ENCODE measurements at places on chromosomes 4 and X. TPM values are rescaled to one million over a fixed set of nuclear protein-coding genes. Genes with fewer than 3 reads are reported as not detected.

The FRAS1 gene
- 0.11 TPM for total RNA-seq

The SLC34A2 gene
- total RNA-seq, result 1.2 TPM

The TRIM2 gene
- total RNA-seq, result 0.09 TPM

The SGCB gene
- total RNA-seq, result 0.09 TPM

The MAGED4 gene
- not detected for total RNA-seq

The FAT1 gene
- total RNA-seq, result 30.0 TPM

The FGG gene
- total RNA-seq, result 1.9 TPM

The TEX13B gene
- total RNA-seq, result 0.20 TPM

GRCh38 chrX:40908857-40909475, 173.6 kb upstream of the MED14 start:
- no peak for DNase-seq

- no peak for DNase-seq
Observed at GRCh38 chr4:103108542-103108941, 8.9 kb upstream of the BDH2 start.

DNA sequence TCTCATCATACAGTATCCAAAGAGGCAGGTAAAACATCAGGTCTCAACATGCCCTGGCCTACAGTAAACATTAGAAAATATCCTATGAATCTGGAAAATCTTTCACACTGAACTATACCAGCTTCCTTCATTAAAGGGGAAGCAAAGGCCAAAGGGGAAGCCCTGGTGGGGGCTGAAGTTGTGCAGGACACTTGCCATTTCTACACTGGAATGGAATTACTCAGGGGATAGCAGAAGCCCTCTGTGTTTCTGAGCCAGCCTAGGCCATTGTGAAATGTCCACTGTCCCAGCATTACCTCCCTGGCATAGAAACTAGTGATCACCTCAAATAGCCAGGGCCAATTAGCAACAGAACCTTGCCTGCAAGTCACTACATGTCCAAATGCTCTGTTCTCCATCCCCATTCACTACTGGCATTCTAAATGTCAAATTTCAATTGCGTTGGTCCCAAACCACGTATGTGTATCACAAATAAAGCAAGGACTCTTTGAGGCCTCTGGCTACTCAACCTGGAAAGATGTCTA, 429.9 kb downstream of the AFF2 start:
- no peak for DNase-seq

GRCh38 chrX:43805579-43805978, 76.7 kb downstream of the MAOB start:
- DNase-seq, result no peak

DNA sequence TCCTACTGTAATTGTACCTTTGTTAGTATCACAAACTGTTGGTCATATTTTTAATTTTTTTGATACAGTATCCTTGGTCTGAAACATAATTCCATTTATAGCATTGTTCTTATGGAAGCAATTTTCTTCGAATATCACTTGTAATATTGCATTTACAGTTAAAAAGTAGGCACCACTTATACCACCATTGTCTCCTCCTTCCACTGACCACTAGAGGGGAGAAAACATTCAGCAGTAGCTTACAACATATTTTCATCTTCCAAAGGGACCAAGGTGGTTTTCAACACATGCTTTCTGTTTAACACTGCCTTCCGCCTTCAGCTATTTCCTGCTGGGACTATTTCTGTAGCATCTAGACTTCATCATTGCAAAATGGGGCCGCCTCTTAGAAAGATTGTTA, 146.2 kb downstream of the COL4A6 start:
- DNase-seq, result no peak

- DNase-seq, result no peak
Observed at GRCh38 chr4:151690164-151690870, 70.5 kb downstream of the GATB start.

- DNase-seq, result no peak
Observed at GRCh38 chr4:38387348-38387747, 276.7 kb upstream of the KLF3 start.

DNA sequence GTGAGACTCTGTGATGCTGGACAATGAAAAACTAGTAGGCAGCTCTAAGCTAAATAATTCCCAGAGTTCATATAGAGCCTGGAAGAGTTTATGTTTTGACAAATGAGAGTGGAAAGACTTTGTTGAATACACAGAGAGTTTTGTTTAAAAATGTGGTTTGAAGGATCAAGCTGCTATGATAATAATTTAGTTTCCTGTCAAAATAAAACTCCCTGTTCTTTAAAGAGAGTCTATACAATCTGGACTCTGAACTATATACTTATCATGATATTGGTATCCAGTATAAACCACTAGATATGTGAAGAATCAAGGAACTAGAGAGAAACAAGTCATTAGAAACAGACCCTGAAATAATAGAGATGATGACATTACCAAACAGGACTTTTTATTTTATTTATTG, 158.6 kb downstream of the C4orf33 start:
- no peak for DNase-seq

GRCh38 chr4:108988464-108989195, 225.8 kb upstream of the ETNPPL start:
- no peak for DNase-seq

GRCh38 chrX:107721318-107721717, 54.3 kb downstream of the TSC22D3 start:
- no peak for DNase-seq

DNA sequence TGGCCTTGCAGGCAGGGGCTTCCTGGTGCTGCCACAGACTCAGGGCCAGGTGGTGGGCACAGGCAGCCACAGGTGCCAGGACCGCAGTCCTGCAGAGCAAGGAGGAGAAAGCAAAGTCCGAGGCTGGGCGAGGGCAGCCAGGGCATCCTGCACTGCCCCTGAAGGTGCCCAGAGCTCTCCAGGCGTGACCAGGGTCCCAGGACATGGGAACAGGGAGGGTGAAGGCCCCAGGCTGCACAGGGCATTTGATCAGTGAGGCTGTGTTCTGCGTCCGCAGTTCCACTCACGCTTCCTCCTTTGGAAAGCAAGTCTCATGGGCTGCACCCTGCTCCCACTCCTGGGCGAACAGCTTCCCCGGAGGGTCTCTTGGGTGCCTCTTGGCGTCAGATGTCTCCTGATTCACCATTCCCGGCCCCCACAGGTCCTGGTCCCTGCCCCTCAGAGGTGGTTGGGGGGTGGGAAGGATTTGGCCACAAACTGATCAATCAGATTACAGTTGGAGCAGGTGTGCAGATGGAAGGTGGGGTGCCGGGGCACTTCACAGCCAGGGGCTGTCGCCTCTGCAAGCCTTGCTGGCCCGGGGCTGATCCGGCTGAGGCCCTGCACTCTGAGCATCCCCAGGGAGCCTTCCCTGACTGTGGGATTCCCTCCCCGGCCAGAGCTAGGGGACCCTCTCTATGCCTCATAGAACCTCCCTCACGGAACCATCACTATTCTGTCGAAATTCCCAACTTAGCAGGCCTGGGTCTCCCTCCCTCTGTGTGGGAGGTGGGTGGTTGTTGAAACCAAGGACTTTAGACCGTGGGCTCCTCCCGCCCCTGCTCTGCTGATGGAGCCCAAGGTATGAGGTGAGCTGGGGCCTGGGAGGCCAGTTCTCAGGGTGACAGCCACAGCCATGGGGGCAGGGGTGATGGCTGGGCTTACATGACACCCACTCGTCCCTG, 3.3 kb downstream of the SH3TC1 start:
- DNase-seq, result no peak

- DNase-seq, result no peak
Observed at GRCh38 chr4:53010318-53010717, 148.2 kb downstream of the RASL11B start.

DNA sequence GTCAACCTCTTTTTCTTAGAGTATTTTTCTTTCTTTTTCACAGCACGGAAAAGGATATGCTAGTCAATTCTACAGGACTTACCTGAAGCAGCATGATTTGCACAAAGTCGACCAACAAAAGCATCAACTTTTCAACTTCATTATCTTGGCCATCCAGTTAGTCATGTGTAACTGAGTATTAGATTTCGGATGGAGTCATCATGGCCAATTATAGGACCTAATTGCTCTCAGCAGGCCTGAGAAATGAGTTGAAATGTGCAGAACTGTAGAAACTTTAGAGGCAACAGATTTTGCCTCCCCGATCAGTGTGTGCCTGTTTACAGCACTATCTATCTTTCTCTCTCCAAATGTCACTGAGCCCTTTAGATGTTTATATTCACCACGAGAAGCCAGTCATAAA, 41.0 kb downstream of the PCDH10 start:
- no peak for DNase-seq

GRCh38 chrX:117957128-117957527, 159.5 kb downstream of the KLHL13 start:
- DNase-seq, result no peak

GRCh38 chr4:8646296-8647093, 53.9 kb downstream of the CPZ start:
- no peak for DNase-seq

- no peak for DNase-seq
Observed at GRCh38 chr4:1713003-1713851, 1.1 kb upstream of the SLBP start.

GRCh38 chr4:76363556-76364290, 57.2 kb downstream of the STBD1 start:
- no peak for DNase-seq

DNA sequence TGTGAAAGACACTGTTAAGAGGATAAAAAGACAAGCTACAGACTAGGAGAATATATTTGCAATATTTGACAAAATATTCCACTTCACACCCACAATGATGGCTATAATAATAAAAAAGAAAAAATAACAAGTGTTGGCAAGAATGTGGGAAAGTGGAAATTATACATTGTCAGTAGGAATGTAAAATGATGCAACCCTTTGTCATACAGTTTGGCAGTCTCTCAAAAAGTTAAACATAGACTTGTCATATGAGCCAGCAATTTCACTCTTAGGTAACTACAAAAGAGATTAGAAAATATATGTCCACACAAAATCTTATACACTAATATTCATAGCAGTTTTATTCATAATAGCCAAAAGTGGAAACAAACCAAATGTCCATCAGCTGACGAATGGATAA, 5.2 kb upstream of the RADX start:
- DNase-seq, result no peak

DNA sequence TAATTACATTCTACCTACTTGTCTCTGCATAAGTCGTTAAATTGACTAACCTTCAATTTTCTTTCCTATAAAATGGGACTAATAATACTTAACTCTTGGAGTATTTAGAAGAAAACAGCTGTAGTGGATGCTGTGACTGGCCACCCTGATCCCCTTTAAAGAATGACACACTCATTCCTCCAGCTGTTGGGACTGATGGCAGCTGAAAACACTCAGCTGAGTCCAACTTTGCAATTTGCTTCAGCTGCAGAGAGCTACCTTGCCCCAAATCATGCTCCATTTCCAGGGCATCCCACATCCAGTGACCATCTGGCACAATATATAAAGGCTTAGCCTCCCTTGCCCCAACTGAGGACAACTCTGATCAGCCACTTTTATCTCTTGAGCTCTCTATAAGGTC, 89.1 kb downstream of the MID1IP1 start:
- no peak for DNase-seq

DNA sequence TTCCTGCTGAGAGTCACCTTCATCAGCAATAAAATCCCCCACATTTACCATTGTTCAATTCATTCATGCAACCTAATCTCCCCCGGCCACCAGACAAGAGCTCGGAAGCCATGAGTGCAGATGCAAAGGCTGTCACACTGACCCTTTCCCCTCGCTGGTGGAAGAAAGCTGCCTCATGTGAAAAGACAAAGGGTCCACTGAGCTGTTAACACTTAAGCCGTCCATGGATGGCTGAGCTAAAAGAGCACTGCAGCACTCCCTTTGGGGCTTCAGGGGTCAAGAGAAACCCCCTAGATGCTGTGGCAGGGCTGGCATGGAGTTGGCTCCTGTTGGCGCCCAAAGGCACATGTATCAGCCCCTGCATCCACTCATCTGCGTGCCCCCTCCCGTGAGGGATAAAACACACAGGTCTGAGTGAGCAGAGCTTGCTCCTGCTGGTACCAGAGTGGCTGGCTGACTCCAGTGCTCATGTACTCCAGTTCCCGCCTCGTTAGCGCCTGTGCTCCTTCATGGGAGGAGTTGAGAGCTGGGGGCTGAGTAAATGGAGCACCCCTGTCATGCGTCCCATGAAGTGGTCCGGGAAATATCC, 216.5 kb downstream of the PDHA2 start:
- DNase-seq, result no peak

DNA sequence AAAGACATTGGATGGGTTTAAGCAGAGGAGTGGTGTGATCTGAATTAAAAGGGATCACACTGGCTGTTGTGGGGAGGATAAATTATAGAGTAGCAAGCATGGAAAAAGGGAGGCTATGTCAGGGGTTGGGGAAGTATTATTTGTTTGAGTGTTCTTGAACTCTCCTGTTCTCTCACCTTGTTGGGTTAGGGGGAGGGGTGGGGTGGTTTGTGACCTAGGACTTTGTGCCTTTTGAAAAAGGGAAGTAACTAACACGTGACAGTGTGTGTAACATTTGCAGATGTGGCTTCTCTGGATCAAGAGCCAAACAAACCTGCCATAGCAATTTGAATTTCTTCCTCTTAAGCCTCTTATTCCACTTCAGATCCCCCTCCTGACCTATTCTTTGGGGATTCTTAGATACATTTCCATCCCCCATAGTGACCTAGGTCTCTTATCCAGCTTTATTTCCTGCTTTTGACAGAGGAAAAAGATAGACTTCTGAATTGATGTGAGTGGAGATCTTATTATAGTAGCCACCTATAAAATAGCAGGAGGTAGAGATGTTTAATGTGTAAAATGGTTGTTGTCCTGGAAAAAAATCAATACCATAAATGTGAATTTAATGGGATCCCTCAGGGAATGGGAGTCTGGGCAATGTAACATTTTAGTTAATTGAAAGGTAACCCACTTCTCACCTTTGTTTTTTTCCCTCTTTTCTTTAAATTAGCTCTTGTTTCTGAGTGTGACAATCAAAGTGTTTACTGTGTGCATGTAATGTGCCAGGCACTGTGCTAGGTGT, 120.4 kb downstream of the CT47B1 start:
- DNase-seq, result no peak

GRCh38 chr4:3047464-3048286, 26.7 kb downstream of the HTT-AS start:
- DNase-seq, result peak; percentile 80

DNA sequence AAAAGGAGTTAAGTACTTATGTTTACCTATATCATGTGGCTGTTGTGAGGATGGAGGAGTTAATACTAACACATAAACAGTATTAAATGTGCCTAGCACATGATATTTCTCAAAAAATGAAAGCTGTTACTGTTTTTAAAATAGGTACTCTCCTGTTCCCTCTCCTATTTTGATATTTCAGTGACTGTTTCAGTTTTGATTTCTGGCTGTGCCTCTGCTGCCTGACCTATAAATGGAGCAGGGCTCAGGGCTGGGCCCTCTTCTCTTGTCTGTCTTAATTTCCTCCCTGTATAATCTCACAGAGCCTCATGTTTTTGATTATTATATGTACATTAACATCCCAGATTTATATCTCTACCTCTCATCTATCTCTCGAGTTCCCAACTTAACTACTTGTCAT, 93.3 kb downstream of the UGT8 start:
- DNase-seq, result no peak

GRCh38 chrX:97126020-97126419, 242.3 kb downstream of the RPA4 start:
- DNase-seq, result no peak

DNA sequence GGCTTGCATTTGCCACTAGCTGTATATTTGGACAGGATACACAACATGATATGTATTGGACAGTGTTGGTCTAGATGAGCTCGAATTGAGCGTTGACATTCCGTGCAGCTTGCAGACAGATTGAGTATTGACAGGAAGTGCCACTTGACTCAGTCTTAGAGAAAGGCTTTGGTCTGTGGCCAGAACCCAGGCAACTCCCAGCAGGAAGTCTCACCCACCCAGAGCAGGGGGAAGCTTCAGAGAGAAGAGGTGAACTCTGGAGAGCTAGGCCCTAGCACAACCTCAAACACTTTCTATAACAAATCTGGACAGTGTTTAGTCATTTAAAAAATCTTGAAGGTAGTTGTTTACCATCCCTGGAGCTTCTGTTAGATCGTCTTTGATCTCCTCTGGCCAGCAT, 280.5 kb downstream of the FBXW7 start:
- no peak for DNase-seq
